ENCODE measurements at places on chromosomes 11 and 22.

GRCh38 chr11:119684361-119685110, 44.5 kb downstream of the NECTIN1 start:
- DNase-seq, result peak; percentile 46

- DNase-seq, result no peak
Observed at GRCh38 chr22:50452649-50453048, 22.2 kb downstream of the SBF1 start.

DNA sequence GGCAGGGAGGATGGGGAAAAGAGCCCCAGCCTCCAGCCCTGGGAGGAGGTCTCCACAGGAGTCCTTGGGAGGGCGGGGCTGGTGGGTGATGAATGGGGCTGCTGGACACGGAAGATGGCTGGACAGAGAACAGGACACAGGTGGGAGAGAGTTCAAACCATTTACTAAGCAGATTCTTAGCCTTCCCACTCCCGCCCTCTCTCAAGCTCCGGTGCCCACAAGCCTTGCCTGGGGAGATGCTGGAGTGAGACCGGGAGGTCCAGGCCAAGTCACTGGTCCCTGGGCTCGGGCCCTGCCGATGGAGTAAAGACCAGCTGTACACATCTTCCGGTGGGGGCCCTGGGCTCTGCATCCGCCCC, 1.4 kb downstream of the CLDN5 start:
- DNase-seq, result no peak

DNA sequence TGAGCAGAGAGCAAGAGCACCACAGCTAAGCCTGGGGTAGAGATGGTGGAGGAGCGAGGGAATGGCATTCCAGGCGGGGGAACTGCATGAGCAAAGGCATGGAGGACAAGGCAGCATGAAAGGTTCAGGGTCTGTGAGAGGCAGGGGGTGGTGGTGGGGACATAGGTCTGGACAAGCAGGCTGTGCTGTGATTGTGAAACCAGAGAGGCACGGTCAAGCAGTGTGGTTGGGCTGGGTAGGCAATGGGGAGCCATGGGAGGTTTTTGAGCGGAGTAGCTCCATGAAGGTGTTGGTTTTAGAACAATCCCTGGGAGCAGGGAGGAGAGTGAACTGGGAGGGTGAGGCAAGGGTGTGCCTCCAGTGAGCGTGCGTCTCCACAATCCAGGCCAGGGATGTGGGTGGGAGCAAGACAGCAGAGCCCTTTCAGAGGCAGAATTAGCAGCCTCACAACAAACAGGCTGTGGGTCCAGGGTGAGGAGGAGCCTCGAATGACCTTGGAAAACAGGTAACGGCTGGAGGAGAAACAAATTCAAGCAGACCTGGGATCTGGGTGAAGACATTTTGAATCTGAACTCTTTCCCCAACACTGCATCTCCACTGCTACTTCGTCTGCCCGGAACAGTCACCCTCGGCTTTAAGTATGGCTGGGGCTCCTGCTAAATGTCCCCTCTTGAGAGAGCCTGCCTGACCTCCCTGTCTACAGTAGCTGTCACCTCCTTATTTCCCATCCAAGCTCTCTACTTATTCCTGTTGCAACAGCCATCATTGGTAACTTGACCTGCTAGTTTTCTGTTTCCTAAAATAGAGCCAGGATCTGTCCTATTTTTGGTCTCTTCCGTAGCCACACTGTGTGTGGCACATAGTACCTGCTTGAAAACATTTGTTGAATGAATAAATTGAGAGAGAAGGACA, 27.0 kb upstream of the TSPAN18 start:
- DNase-seq, result no peak

DNA sequence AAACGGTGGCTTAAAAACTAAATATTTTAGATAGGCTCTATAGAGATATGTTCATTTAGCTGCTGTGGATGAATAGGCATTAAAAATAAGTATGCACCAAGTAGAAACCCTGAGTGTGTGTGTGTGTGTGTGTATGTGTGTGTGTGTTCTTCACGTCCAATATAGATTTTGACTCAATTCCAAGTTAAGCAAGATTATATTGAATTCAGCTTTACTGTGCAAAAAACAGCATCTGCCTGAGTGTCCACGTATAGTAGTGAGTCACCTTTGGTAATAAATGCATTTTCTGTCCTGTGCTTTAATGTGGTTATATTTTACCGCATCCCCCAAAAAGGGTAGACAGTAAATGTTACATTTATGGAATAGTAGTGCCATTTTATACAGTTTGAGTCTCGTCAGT, 71.2 kb downstream of the PDHX start:
- DNase-seq, result no peak

DNA sequence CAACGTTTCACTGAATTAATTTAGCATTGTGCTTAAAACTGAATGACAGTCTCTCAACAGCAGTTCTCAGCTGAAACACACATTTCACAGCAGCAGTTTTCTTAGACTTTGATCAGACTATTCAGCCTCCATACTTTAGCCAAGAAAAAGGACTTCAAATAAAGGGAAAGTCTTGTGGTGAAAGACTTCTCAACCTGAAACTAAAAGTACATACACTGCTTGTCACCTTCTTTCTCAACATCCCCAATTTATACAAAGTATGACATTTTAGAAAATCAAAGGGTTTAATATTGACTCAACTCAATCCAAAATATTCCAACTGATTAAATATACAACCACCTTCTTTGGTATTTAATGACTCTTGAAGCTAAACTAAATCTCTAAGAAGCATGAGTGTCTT, 419.0 kb downstream of the LRRC4C start:
- DNase-seq, result no peak

DNA sequence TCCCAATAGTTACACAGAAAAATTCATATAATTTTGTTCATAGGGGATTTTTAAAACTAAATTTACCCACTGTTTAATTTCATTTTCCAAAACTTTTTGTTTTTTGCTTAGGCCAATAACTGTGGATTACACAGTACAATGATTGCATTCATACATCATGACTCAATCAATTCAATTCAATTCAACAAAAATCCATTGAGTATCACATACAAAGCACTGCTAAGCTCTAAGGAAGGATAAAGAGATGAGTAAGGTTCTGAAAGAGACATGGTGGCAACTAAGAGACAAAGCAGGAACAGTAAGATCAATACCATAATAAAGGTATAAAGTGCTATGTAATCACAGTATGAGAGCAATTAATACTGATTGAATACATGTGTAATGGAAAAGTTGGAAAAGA, 9.4 kb upstream of the LAYN start:
- no peak for DNase-seq

GRCh38 chr11:35618497-35619115, 346 bp downstream of the FJX1 start:
- DNase-seq, result no peak

GRCh38 chr11:45739866-45740265, 65.1 kb upstream of the SLC35C1 start:
- DNase-seq, result no peak

GRCh38 chr11:116804001-116804400, 12.3 kb upstream of the APOA5 start:
- no peak for DNase-seq

- no peak for DNase-seq
Observed at GRCh38 chr11:94089341-94089740, 39.3 kb upstream of the PANX1 start.

DNA sequence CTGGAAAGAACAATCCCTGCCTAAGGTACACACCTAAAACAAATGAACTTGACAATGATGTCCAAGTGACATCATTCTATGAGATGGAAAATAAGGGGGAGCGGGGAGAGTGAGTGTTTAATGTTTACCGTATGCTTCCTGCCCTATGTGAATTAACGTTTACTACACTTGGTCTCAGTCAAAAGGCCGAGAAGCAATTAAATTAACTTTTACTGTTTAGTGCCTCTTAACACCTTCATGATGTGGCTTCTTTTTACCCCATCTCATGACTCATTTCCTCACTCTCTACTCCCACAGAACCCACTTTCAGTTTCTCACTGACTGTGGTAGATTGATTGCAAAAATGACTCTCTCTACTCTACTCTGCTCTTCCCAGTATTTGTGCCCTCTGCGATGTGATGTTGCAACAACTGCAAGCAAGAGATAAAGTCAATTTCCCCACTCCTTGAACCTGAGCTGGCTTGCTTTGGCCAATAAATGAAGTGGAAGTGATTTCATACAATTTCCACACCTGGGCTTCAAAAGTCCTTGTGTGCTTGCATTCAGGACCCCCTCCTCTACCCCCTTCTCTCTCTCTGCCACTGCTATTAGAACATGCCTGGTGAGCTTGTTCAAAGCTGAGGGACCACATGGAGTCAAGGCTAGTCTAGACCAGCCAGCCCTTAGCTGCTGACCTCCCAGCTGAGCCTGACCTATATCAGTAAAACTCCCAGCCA, 11.6 kb upstream of the ALKBH3 start:
- peak; percentile 41 for DNase-seq

DNA sequence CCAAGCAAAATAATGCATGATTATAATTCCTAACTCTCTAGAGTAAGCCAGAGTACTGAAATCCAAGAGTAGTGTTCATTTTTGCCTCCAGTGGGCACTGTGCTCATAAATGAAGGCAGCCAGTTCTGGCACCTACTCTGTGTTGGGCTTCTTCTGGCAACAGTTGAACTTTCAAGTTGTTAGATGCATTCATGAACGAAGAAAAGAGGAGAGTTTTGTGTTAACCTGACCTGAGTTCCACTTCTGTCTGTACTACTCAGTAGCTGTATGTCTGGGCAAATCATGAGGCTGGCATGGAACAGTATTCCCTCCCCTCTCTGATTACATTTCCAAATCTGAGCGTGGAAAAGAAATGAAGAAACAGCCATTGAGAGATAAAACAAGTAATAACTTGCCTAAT, 20.3 kb upstream of the TENM4 start:
- DNase-seq, result peak; percentile 7

GRCh38 chr11:64990222-64990923, 6.4 kb downstream of the BATF2 start:
- DNase-seq, result no peak

DNA sequence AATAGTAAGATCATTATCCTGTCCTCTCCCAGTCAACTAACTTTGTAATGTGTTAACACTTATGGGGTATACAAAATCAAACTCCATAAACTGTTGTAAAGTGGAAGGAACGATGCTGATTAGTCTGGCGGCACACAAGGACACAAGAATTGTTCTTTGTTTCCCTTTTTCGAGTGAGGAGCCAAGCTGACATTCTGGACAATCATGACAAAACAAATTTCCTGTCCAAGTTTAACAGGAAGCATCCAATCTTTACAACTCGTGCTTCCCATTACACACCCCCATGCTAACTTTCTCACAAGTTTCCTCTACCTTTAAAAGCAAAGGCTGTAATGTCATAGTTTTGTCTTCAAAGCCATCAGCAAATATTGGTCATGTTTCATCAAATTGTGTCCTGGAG, 20.4 kb upstream of the LDLRAD3 start:
- no peak for DNase-seq

- no peak for DNase-seq
Observed at GRCh38 chr22:44210722-44211121, 30.0 kb downstream of the PARVG start.

GRCh38 chr11:85536438-85536837, 90.7 kb downstream of the DLG2 start:
- DNase-seq, result no peak

DNA sequence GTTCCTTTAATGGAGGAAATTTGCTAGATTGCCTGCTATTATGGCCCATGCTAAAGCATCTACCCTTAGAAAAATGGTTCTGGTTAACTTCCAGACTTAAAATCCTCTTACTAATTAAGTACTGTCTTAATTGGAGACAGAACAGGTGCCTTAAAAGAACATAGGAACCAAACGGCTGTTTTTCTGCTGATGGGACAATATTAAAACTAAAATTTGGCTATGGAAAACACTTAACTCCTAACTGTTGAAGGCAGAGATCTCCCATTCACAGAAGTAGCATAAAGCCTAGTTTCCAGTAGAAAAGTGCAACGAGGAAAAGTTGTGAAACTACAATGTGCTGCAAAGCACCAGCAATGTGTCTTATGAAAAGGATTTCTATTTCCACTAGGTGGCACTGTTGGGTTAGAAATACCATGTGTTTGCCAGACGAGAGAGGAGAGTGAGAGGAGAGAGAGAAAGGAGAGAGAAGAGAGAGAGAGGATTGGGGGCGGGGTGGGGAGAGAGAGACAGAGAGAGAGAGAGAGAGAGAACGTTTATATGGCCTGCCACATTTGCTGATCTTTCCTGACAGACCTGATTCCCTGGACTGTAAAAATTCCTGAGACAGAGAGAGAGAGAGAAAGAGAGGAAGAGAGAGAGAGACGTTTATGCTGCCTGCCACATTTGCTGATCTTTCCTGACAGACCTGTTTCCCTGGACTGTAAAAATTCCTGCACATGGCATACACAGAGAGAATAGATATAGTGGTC, 51.5 kb downstream of the FAM181B start:
- peak; percentile 67 for DNase-seq

GRCh38 chr11:114827736-114828135, 149.4 kb downstream of the NXPE2 start:
- DNase-seq, result no peak

GRCh38 chr11:110782616-110783015, 70.4 kb upstream of the ARHGAP20 start:
- no peak for DNase-seq

- DNase-seq, result no peak
Observed at GRCh38 chr11:112247201-112247600, 13.5 kb downstream of the PLET1 start.

DNA sequence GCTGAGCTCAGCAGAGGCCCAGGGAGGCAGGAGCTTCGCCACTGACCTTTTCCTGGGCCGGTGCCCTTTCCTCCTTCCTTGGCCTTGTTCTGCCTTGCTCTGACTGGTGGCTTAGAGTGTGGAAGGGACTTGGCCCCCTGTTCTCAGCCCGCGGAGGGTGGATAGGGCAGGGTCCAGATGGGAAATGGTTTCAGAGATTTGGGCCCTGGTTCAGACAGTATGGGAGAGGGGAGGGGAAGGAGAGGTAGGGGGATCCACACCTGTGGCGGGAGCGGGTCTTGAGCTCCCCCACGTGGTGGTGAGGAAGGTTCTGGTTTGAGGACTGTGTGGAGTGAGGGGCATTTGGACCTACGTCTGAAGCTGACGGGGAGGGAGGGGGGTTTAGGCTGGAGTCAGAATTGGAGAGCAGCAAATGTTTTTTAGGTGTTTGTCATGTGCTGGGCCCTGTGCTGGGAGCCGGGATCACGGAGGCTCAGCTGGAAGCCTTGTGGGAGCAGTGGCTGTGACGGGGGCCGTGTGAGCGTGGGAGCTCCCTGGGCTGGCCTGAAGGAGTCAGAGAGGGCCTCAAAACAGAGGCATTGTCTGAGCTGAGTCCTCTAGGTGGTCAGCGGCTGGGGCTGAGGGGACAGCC, 27.2 kb downstream of the SHANK3 start:
- DNase-seq, result peak; percentile 60

GRCh38 chr22:49976439-49977175, 16.0 kb downstream of the PIM3 start:
- no peak for DNase-seq

GRCh38 chr22:44862981-44863860, 110.8 kb downstream of the ARHGAP8 start:
- DNase-seq, result no peak

GRCh38 chr11:67167719-67168118, 48.7 kb downstream of the KDM2A start:
- DNase-seq, result no peak

- no peak for DNase-seq
Observed at GRCh38 chr22:47673557-47673956, 911.1 kb downstream of the TBC1D22A start.
